Glutamatergic neuron (in vitro differentiated cells): ENCODE measurements at places on chromosomes 2 and 18.

- peak; percentile 54 for DNase-seq
Measured at GRCh38 chr2:167293172-167293781, 405.0 kb downstream of the XIRP2 start.

GRCh38 chr18:7452331-7452730 is 114.8 kb upstream of the PTPRM start:
- peak; percentile 58 for DNase-seq

DNA sequence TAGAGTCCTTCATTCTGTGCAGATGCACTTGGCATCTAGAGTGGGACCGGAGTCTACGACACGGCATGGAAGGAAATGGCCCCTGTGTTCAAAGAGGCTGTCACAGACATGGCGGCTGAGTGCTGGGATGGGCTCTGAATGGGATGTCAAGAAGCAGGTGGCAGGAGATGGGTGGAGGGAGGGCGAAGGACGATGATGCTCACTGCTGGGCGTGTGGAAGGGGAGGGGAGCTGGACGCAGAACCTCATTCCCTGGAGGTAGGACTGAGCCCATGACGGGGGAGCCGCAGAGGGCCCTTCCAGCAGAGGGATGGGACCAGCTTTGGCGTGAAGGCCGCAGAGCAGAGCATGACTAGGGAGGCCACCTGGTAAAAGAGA is 18.8 kb upstream of the ALPI start:
- DNase-seq, result no peak

DNA sequence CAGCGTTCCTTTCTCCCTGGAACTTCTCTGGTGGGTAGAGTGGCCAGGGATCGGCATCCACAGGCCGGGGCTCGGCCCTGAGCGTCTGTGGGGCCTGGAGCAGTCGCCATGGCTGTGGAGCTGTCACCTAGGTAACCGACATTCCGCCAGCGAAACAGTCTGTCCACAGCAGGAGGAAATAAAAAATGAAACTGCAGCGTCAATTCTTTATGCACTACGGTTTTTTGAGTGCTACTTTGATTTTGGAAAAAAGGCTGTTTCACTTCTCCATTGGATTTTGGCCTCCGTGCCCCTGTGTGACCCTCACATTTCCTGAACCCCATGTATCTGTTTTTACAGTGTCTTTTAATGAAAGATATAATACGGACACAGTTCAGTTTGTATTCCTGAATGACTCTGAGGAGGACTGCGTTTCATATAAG is 163.4 kb downstream of the LDLRAD4 start:
- DNase-seq, result no peak

- DNase-seq, result no peak
Measured at GRCh38 chr2:149735237-149735958, 147.8 kb upstream of the MMADHC start.

GRCh38 chr2:187129306-187129705 is 280.3 kb upstream of the ZSWIM2 start:
- no peak for DNase-seq

DNA sequence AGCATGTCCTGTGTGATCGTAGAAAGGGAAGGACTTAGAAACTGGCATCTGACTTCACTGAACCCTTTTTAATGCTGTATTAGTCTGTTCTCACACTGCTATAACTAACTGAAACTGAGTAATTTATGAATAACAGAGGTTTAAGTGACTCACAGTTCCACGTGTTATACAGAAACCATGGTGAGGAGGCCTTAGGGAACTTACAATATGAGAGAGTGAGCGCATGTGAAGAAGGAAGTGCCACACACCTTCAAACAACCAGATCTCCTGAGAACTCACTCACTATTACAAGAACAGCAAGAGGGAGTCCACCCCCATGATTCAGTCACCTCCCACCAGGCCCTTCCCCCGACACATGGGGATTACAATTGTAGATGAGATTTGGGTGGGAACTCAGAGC is 811.3 kb downstream of the CPS1 start:
- no peak for DNase-seq

GRCh38 chr2:133266041-133266925 is 302.0 kb downstream of the NCKAP5 start:
- DNase-seq, result peak; percentile 42

DNA sequence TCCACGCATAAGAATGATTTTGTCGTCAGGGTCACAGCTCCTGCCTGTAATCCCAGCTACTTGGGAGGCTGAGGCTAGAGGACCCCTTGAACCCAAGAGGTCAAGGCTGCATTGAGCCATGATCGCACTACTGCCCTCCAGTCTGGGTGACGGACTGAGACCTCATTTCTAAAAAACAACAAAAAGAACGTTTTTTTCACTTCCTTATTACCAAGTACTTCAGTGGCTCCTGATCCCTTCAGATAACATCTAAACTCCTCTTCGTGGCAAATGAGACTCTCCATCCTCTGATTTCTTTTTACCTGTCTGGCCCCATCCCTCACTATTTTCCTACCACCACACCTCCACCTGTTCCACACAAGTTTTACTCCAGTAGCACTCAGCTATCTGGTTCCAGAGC is 105.4 kb upstream of the TLK1 start:
- DNase-seq, result no peak

- DNase-seq, result no peak
Measured at GRCh38 chr2:156430236-156430979, 5.8 kb upstream of the GPD2 start.

- DNase-seq, result no peak
Measured at GRCh38 chr18:64118406-64118805, 30.5 kb downstream of the LINC00305 start.

- no peak for DNase-seq
Measured at GRCh38 chr2:155218292-155218924, 519.9 kb downstream of the KCNJ3 start.

DNA sequence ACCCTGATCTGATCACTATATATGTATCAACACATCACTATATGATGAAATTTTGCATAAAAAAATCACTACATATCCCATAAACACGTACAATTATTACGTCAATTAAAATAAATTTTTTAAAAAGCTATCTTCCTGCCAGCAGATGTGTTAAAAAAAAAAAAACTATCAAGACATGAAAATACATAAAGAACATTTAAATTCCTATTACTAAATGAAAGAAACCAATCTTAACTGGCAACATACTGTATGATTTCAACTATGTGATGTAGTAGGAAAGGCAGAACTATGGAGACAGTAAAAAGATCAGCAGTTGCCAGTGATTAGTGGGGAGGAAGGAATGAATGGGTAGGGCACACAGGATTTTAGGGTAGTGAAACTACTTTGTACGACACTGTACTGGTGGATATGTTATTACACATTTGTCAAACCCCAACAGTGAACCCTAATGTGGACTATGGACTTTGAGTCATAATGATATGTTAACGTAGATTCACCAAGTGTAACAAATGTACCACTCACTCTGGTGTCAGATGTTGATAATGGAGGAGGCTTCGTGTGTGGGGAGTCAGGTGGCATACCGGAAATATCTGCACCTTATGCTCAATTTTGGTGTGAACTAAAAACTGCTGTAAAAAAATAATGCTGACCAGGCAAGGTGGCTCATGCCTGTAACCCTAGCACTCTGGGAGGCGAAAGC is 27.4 kb downstream of the USP34 start:
- no peak for DNase-seq

DNA sequence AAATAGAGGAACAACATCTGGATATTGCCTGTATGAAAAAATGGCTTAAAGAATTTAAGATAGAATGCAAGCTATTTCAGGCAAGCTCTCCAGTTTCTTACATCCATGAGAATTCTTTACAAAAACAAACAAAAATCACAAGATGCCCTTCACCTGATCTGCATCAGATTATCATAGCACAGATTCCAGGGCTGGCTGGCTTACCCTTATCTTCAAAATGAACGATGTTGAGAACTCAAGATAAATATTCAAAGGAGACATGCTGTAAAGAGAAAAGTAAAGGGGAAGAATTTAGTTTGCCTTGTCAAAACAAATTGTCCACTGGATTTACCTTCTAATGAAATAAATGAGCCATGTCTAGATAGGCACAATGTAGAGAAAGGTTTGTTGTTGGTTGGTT is 18.7 kb upstream of the SLC40A1 start:
- no peak for DNase-seq

DNA sequence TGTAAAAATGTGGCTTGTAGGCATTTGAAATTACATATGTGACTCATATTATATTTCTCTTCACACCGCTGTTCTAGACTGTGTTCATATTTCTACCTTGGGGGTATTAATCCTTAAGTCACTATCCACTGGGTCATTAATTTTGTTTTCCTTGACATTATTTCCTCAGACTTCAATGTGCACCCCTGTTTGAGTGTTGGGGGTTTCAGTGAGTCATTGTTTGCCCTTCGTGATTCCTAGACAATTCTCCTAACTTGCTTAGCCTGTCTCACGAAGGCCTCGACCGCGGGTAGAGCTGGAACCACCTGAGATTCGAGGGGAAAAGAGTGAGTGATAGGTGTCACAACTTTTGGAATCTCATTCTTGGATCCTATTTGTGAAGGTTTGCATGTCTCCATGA is 35.1 kb downstream of the NPAS2 start:
- no peak for DNase-seq

GRCh38 chr2:178928077-178928476 is 120.9 kb upstream of the TTN start:
- no peak for DNase-seq

DNA sequence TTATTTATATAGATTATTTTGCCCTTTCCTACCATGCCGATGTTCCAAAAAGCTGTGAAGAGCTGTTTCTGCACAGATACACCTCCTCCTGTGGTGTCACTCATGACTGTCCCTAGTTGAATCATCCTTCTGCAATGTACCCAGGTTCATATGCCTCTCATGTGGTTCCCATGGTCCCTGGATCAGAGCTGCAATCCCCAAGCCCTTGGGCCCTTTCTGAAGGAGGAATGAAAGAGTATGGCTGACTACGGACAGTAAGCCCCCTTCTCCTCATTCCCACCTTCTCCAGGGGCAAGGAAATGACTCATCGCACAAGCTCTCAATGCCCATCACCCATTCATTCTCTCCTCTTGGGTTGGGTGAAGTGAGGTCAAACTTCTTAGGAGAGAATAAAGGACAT is 63.9 kb upstream of the ACVR1 start:
- DNase-seq, result no peak

DNA sequence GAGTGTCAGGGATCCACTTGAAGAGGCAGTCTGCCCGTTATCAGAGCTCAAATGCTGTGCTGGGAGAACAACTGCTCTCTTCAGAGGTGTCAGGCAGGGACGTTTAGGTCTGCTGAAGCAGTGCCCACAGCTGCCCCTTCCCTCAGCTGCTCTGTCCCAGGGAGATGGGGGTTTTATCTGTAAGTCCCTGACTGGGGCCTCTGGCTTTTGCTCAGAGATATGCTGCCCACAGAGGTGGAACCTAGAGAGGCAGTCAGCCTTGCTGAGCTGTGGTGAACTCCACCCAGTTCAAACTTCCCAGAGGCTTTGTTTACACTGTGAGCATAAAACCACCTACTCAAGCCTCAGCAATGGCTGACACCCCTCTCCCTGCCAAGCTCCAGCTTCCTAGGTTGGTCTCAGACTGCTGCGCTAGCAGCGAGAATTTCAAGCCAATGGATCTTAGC is 38.1 kb downstream of the PLEK start:
- no peak for DNase-seq

DNA sequence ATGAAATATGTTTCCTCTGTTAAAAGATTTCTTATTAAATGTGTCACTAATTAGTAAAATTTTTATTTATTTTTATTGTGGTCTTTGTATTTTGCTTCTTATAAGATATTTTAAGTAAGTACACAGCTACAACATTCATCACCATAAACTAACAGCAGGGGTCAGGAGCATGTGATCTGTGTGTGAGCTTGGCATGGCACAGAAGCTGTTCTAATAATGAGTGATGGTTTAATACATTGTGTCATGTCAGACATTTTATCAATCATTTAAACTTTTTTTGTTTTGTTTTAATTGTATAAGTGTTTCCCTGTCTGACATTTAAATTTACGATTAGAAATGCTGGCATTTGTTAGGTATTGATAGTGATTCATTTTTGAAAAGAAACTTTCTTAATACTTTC is 585.4 kb downstream of the DSC3 start:
- DNase-seq, result no peak

GRCh38 chr2:132721938-132722337 is 51.9 kb upstream of the LYPD1 start:
- DNase-seq, result no peak
